ENCODE measurements at places on chromosomes 12 and 14. TPM values are rescaled to one million over a fixed set of nuclear protein-coding genes. Genes with fewer than 3 reads are reported as not detected.

Gene ANKRD9
- 26.4 TPM for total RNA-seq

DNA sequence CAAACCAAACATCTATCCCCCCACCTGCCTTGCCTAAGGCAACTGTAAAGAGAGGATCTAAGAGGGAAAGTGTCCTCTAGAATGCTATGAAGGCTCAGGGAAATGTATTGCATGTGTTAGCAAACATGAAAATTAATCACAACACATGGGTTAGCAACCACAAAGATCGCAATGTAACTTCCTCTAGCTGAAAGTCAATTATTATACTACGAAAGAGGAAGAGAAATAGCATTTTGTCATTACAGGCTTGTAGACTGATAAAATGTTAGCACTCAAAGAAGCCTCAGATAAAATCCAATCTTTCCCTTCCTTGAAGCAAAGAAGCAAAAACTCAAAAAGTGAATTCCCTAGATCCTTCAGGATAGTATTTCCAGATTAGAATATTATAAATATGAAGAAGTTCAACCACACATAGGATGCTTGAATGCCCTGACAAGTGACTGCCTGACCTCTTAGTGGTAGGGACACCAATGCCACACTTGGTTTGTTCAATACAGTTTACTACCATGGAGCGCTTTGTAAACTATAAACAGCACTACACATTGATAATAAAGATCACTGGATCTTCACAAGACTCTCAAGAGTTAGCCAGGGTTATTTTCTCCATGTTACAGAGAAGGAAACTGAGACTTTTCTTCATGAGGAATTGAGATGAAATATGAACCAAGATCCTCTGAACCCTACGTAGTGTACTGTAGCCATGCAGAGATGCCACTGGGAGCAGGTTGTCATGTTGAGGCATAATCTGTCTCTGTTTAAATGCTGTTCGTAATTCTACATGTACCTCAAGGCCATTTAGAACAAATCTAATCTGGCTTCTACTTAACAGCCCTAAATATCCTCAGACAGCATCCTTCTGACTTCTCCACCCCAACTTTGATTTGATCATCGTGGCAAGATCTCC lies 100.7 kb downstream of the ITPR2 start:
- DNase-seq = no peak

Gene SLC6A15
- total RNA-seq = 0.43 TPM

Gene RHOJ
- 0.43 TPM for total RNA-seq

DNA sequence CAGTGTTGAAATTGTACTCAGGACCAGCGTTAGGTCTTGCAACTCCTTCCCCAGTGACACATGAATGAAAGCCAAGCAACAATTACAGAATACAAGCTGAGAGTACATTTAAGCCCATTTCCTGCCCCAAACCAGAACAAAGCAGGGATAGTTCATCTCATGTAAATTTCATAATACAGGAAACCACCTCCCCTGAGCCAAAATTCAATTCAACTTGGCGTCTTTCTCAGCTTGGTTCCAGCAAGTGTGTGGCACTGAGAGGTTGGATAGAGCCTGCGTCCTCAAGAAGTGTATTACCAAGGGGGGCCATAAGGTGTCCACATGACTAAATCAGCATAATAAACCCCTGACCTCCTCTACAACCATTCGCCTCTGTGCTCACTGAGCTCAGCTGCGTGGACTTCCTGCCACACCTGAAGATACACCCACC lies 278.9 kb upstream of the CRY1 start:
- no peak for DNase-seq

DNA sequence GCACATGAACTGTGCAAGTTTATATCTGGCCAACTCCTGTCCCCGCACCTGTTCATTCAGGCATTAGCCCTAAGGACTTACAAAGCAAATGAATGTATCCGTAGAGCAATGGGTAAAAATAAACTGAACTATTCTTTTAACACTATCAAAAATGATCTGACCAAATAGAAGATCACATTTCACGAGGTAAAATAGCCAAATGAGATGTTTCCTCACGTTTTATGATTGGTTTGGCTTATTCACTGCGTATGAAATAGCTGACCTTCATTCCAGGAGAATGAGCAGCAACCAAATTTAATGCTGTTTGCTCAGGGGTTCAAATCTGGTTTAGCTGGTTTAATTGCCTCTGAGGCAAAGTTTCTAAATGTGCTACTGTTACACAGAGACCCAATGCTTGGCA lies 216.0 kb upstream of the EEA1 start:
- peak; percentile 63 for DNase-seq

Gene KLRC1
- not detected for total RNA-seq

Gene ARL6IP4
- total RNA-seq = 161 TPM

Gene KRT2
- not detected for total RNA-seq

GRCh38 chr14:23483236-23483854 lies 13.8 kb downstream of the NGDN start:
- no peak for DNase-seq

- peak; percentile 48 for DNase-seq
Observed at GRCh38 chr12:11171969-11172675, 1.1 kb downstream of the SMIM10L1 start.

DNA sequence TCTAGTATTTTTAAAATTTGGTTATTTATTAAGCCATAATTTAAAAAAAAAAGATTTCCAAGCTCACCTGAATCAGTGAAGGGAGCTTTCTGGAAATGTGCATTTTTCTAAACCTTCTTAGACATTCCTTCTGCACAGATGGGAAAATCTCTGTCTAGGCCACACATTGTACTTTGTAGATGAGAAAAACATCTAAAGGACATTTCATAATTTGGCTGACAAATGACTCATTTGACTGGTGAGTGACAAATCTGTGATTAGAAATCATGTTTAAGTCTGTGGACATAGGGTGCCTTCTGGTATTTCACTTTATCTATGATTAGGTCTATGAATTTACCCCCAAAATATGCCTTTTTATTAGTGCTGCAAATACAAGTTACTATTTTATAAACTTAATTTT lies 1044.9 kb upstream of the FLRT2 start:
- no peak for DNase-seq

- DNase-seq = no peak
Observed at GRCh38 chr14:76834241-76834661, 8.0 kb downstream of the LRRC74A start.

- no peak for DNase-seq
Observed at GRCh38 chr14:91339671-91340369, 77.8 kb downstream of the CCDC88C start.

DNA sequence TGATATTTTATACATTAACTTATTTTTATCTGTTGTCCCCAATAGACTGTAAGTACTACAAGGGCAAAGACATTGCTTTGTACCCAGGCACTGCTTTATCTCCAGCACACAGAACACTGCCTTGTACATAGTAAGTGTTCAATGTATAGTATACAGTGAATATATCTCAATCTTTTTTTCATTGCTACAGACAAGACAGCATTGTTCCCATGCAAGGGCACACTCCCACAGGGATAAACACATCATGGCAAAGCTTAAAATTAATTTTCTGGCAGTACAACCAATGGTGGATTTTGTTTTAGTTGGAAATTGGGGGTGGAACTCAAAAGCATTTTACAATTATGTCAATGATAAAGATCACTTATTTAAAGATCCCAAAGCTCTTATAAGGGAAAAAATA lies 112.3 kb upstream of the EEA1 start:
- no peak for DNase-seq

DNA sequence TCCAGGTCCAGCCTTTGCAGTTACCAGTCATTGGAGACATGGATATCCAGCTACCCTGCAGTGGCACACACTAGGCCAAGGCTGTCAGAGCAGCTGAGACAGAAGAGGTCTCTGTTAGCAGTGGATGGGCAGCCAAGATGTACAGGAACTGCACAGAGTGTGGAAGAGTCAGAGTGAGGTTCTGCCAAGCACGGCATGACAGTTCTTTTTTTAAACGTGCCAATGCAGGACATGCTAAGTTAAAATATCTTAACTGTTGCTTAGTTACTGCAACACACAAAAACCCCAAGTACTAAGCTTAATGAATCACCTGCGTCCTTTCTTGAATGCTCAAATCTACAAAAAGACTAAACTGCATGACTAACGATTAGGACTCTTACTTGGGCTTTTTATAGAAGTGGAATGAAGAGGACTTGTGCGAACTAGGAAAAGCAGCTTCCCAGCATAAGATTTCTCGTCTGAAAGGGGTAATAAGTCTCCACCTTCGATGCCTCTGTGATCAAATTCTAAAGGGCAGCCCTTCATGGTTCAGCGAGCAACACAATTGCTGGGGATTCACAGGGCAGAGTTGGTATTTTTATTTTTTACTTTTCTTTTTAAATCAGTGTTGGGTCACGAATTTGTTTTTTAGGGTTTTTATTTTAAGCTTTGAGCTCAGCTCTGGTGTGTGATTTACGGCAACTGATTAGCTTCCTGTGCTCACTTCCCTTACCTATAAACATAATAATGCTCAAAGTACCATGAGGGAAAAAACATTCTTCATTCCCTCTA lies 20.6 kb downstream of the MAPK1IP1L start:
- DNase-seq = peak; percentile 62

DNA sequence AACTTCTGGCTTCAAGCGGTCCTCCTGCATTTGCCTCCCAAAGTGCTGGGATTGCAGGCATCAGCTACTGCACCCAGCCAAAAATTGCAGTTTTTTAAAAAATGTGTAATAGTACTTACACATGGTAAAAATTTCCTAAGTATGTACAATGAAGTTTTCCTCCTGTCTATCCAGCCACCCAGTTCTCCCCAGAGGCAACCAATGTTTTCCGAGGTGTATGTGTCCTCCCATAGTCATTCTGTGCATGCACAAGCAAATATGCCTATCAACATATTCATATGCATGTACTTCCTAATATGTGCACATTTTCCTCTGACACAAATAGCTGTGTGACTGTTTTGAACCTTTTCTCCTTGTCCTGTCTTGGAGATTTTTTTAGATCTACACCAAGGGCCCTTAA lies 195.0 kb downstream of the SLC5A8 start:
- DNase-seq = no peak

GRCh38 chr12:91723191-91723590 lies 422.5 kb downstream of the BTG1 start:
- no peak for DNase-seq

Gene FBXW8
- 30.3 TPM for total RNA-seq

GRCh38 chr12:27464220-27464554 lies 17.7 kb downstream of the SMCO2 start:
- peak; percentile 89 for DNase-seq

DNA sequence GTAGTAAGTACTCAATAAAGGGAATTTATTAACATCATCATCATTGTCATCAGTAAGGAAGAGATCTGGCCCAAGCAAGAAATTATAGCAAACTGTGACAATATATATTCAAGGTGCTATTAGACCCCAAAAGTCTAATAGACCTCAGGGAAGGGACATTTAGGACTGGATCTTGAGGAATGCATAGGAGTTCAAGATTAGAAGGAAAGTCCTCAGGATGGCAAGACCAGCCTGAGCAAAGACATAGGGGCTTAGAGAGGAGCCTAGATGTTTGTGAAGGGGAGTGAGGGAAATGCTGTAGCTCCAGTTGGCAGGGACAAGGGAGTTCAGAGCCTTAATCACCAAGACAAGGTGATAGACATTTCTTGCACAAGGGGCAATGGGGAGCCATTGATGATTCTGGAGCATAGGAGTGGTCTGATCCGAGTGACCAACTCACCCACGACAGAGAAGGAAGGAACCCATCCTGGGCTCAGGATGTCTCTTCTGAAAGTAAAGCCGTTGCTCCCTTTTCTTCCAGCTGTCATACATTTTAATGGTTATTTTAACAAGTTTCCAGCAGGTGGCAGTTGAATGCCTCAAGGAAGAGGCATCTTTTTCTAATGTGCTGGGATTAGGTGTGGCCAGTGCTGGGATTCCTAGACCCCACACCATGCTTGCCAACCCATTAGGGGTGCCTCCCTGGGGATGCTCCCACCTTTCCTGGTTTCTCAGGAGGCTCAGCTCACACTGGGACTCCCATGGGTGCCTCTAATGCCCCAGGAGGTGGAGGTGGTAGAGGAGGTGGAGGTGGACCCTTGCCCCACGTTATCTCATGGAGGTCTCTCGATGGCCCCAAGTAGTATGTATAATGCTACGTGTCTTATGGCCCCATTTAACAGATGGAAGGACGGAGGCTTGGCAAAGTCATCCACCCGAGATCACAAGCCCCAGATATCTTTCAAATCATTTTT lies 37.8 kb downstream of the PHETA1 start:
- DNase-seq = peak; percentile 55

Gene KLRD1
- under 0.01 TPM for total RNA-seq

DNA sequence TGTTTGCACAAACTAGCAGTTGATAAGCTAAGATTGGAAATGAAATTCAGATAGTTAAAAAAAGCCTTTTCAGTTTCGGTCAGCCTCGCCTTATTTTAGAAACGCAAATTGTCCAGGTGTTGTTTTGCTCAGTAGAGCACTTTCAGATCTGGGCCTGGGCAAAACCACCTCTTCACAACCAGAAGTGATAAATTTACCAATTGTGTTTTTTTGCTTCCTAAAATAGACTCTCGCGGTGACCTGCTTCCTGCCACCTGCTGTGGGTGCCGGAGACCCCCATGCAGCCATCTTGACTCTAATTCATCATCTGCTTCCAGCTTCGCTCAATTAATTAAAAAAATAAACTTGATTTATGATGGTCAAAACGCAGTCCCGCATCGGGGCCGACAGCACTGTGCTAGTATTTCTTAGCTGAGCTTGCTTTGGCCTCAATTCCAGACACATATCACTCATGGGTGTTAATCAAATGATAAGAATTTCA lies 335.6 kb downstream of the TMEM121 start:
- DNase-seq = no peak

GRCh38 chr14:67609642-67610310 lies 9.7 kb upstream of the PIGH start:
- DNase-seq = no peak

- DNase-seq = peak; percentile 23
Observed at GRCh38 chr12:110355073-110355472, 48.4 kb downstream of the ANAPC7 start.

DNA sequence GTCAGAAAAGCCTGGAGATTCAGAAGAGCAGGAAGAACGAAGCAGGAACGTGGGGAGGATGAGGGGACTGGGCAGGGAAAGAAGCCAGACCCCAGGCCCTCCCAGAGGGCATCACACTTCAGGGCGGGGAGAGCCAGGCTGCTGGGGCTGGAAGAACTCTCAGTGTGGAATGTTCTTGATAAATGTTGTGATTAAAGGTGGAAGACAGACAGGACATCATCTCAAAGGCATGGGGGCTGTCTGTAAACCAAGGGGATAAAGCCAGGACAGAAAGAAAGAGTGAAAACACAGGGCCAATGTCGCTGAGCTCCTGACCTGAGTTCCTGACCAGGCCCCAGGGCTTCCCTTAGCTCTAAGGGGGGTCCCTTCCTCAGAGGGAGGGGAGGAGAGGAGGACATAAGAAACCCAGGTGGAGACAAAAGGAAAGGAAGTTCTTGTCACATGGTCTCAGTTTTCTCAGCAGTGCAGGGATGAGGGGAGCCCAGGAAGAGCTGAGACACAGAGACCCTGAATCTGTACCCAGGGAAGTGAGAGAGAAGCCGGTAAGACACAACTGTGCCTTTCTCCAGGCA lies 56.3 kb downstream of the SETD3 start:
- DNase-seq = no peak

Gene NPFF
- total RNA-seq = not detected

Gene MGP
- 10.6 TPM for total RNA-seq

Gene CLEC7A
- under 0.01 TPM for total RNA-seq

- no peak for DNase-seq
Observed at GRCh38 chr12:113524495-113524894, 52.8 kb upstream of the LHX5 start.

Gene NKX2-1
- not detected for total RNA-seq

Gene NOS1
- not detected for total RNA-seq

Data from fibroblast of villous mesenchyme (primary cell).